ENCODE measurements at places on chromosomes 11 and 22.

- no peak for DNase-seq
These were observed 21.7 kb upstream of the TNRC6B start for GRCh38 chr22:40156001-40156516.

GRCh38 chr22:23382428-23383218 lies 197.5 kb downstream of the IGLL1 start:
- DNase-seq = no peak

- no peak for DNase-seq
These were observed 9.0 kb upstream of the CHRM1 start for GRCh38 chr11:62930157-62930556.

DNA sequence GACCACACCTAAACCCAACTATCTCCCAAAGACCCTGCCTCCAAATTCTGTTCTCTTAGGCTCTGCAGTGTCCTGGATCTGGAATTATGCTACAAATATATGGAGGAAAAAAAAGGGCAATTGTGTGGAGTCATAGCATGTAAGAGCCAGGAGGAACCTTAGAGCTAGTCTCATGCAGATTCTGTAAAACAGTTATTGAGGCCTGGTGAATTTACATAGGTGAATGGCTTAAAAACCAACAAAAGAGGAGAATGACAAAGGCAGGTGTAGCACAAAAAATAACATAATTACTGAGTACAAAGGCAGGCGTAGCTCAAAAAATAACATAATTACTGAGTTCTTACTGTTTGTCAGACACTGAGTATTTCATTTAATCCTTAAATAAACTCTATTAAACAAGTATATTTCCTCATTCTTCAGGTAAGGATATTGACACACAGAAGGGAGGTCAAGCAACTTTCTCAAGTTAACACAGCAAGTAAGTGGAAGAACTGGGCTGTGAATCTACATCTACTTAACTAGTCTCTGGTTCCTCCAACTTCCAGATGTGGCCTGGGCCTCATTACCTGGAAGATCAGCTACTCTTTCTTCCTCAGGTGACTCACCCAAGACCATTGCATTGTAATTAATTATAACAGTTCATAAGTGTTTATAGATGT lies 938.9 kb upstream of the TENM4 start:
- DNase-seq = no peak

DNA sequence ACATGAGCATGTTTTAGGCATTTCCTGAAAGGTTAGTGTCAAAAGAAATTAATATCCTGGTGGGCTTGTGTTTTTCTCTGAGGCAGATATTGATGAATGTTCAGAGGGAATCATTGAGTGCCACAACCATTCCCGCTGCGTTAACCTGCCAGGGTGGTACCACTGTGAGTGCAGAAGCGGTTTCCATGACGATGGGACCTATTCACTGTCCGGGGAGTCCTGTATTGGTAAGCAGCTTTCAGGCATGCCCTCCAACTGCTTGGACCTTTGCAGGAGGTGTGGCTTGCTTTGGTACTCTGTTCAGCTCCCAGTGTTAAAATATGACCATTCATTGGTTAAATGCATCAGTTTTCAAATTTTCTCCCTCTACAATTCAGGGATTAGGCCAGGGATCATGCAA lies 658.6 kb upstream of the ANO5 start:
- no peak for DNase-seq

All from progenitor cell of endocrine pancreas (in vitro differentiated cells).